ENCODE measurements at places on chromosomes 16 and 17. TPM values are rescaled to one million over a fixed set of nuclear protein-coding genes. Genes with fewer than 3 reads are reported as not detected.

The OR2C1 gene
- total RNA-seq: not detected

The IL21R gene
- total RNA-seq: 0.03 TPM

The AGRP gene
- total RNA-seq: not detected

The KRTAP1-5 gene
- not detected for total RNA-seq

The CCL4L2 gene
- not detected for total RNA-seq

The C17orf113 gene
- 0.70 TPM for total RNA-seq

The KLHL11 gene
- 2.1 TPM for total RNA-seq

The ZNF629 gene
- total RNA-seq: 17.3 TPM

The GRB7 gene
- 3.1 TPM for total RNA-seq

The CRYM gene
- 1.7 TPM for total RNA-seq

The ASGR2 gene
- total RNA-seq: not detected
